Stimulated activated CD4-positive, alpha-beta T cell treated with anti-CD3 and anti-CD28 coated beads, Interleukin-15, amount 100 ng/mL, for 48 hours (primary cell): ENCODE measurements at places on chromosomes 16 and 17.

DNA sequence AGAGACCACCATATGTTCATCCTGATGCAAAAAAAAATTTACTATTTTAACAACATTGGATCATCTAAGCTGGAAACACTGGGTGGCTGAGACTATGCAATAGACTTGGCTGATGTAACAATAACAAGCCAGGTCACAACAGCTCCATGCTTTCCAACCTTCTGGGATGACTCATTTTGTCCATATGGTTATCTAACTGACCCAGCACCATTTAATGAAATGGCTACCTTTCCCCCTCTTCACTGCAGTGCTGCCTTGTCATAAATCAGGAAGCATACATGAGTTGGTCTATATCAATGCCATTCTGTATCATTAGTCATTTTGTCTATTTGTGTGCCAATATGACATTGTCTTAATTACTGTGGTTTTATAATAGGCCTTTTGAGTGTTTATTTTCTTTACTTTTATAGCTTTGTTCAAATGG, 217.6 kb upstream of the KCNJ16 start:
- no peak for DNase-seq

DNA sequence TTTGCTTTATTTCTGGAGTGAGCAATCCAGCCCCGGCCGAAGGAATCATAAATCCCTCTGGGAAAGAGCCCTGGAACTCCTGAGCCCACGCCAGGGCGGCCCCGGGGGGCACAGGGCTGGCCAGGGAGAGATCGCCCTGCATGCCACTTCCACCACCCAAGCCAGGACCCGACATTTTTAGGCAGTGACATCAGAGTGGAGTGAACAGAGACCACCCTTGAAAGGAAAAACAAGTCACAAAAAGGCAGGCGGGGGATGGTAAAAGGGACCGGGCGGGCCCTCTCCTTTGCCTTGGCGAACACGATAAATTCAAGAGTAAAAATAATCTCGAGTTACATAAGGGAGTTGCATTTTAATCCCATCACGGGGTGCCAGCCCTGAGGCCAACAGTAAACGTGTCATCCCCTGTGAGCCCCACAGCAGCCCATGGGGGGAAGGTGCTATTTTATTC, 284.1 kb downstream of the C16orf95 start:
- no peak for DNase-seq

DNA sequence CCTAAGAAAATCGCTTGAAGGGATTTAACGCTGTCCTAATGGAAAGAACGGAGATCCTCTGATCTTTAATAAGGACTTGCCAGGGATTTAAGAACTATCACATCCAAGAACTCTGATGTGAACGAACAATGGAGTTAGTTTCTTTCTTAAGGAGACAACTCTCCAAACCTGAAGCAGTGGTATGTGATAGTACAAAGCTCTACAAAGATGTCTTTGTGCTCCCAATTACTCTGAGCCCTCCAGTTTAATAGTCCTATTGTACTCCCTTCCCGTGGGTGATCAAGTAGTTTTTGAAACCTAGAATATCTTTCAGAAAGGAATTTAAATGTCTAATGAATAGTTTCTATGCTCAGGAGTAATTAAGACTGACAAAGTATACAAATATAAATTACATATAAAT, 123.8 kb downstream of the FTO start:
- no peak for DNase-seq

DNA sequence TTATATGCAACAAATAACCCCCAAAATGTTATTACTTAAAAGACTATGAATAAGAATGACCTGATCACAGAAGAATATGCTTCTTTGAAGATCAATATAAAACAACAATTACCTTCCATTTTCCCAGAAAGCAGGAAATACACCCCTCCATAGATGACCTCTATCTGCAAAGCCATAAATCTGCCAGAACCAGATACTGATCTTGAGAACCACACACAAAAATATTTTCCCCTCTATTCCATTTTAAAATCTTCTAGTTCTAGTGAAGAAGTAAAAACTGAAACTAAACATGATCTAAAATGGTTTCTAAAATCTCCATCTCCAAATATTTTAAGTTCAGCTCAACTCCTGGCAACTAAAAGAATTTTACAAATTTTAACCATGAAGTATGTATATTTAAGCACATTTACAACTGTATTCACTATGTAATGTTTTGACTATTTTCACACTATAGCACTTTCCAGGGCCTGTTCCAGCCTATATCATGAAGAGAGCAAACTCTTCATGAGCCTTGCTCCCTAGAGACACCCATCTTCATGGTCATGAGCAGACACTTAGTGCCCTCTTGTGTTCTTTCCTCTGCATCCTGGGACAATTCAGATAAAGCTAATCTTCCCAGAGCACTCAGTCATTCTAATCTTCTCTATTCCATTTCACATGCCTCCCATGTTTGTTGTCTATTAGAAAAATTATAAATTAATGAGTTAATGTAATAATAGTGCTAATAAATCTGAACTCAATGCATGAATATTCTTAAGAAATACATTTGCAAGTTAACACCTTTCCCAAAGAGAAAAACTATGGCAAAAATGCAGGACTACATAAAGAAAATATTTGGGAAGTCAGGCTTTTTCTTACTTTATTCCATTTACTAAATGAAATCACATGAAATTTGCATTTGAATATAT, 87.0 kb downstream of the HELZ start:
- DNase-seq: no peak

DNA sequence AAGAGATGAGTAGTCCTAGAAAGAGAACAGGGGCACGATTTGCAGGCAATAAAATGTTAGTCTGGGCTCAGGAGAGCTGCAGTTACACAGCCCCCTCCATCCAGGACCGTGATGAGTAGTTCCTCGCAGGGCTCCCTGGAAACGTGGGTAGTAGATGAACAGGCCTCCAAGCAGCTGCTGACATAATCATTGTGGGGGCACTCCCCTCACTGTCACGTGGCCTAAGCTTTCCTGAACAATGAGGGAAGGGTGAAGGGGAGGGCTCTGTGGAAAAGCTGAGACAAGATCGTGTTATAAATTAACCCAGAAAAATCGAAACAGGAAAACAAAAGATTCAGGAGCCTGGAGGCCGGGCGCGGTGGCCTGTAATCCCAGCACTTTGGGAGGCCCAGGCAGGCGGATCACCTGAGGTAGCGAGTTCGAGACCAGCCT, 1.3 kb upstream of the PER1 start:
- no peak for DNase-seq

GRCh38 chr16:11743308-11744074, 834 bp upstream of the TXNDC11 start:
- no peak for DNase-seq

DNA sequence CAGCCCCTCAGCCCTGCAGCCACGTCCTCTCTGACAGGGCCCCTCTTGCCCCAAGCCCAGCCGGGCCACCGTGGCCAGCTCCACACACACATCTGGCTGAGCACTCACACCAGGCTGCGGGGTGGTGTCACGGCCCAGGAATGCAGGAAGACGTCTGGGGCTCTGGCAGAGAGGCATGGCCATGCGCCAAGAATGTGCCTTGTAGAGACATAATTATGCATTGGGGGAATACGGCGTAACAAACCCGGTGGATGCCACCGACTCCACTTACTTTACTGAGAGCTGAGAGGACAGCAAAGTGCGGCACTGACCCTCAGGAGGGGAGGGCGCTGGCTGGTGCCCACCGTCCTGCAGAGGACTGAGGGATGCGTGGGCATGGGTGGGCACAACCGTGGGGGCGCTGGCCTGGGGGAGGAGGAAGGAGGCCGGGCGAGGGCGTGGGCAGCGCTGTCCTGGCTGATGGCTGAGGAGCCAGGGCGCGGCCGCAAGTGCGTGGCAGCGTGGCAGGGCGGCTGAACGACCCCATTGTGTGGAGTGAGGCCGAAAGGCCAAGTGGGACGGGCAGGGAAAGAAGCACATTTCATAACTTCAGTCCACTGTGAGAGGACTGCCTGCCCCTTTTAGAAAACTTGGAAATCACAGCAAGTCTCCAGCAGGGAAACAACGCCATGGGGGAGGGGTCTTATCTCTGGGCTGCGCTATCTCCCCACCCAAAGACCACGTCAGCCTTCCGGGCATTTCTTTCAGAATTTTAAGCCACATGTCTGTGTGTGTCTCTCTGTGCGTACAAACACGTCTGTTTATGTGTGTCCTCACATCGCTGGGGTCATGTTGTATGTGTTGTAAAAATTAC, 30.6 kb downstream of the METRNL start:
- DNase-seq: no peak
